Endothelial cell of umbilical vein (primary cell): ENCODE measurements at places on chromosomes 12 and 14. TPM values are rescaled to one million over a fixed set of nuclear protein-coding genes. Genes with fewer than 3 reads are reported as not detected.

NPAS3 gene
- total RNA-seq, result 0.13 and 0.65 TPM in 2 replicates

KRT2 gene
- total RNA-seq, result not detected in 2 replicates

DTX3 gene
- total RNA-seq, result 25.9 and 34.5 TPM in 2 replicates

KRT4 gene
- not detected in 2 replicates for total RNA-seq

CD163L1 gene
- total RNA-seq, result 7.5 and 10.7 TPM in 2 replicates

SMCO2 gene
- total RNA-seq, result 0.49 and 1.2 TPM in 2 replicates

EGLN3 gene
- total RNA-seq, result 0.14 and 0.20 TPM in 2 replicates

CLEC4C gene
- not detected in 2 replicates for total RNA-seq

HHIPL1 gene
- total RNA-seq, result 2.0 and 2.1 TPM in 2 replicates

GSG1 gene
- total RNA-seq, result not detected in 2 replicates

TBC1D30 gene
- 4.4 and 7.4 TPM in 2 replicates for total RNA-seq

DHH gene
- 3.3 and 3.9 TPM in 2 replicates for total RNA-seq

NTN4 gene
- total RNA-seq, result 105 and 120 TPM in 2 replicates

TUNAR gene
- total RNA-seq, result not detected in 2 replicates

CDCA3 gene
- total RNA-seq, result 44.3 and 44.8 TPM in 2 replicates

ABHD12B gene
- not detected in 2 replicates for total RNA-seq

ASIC1 gene
- total RNA-seq, result 0.53 and 0.55 TPM in 2 replicates

DACT1 gene
- 0.27 and 0.37 TPM in 2 replicates for total RNA-seq

PPP4R4 gene
- total RNA-seq, result not detected in 2 replicates

LTB4R gene
- 6.2 and 10.5 TPM in 2 replicates for total RNA-seq

KMT2D gene
- 106 and 120 TPM in 2 replicates for total RNA-seq

ASCL4 gene
- total RNA-seq, result not detected in 2 replicates

GLT8D2 gene
- 1.5 and 1.7 TPM in 2 replicates for total RNA-seq

GPR65 gene
- total RNA-seq, result 0.07 TPM in 1 of 2 replicates, not detected in the other

CCDC184 gene
- 0.18 TPM in 1 of 2 replicates, not detected in the other for total RNA-seq

PLEKHD1 gene
- not detected in 2 replicates for total RNA-seq

KRT82 gene
- not detected in 2 replicates for total RNA-seq

MUCL1 gene
- not detected in 2 replicates for total RNA-seq

KITLG gene
- 32.5 and 46.4 TPM in 2 replicates for total RNA-seq

LRRC10 gene
- not detected in 2 replicates for total RNA-seq

FNTB gene
- 21.0 and 24.5 TPM in 2 replicates for total RNA-seq

LPAR5 gene
- not detected in 2 replicates for total RNA-seq

LUM gene
- total RNA-seq, result 1.9 TPM in 1 of 2 replicates, not detected in the other

IAPP gene
- total RNA-seq, result not detected in 2 replicates

LTBR gene
- 84.1 and 102 TPM in 2 replicates for total RNA-seq

GABARAPL1 gene
- 59.4 and 69.0 TPM in 2 replicates for total RNA-seq

ANKRD33 gene
- total RNA-seq, result 0.95 and 1.2 TPM in 2 replicates

RFLNA gene
- total RNA-seq, result 3.4 and 19.7 TPM in 2 replicates

A2M gene
- 6.5 and 16.9 TPM in 2 replicates for total RNA-seq

FGF6 gene
- total RNA-seq, result not detected in 2 replicates

POLE2 gene
- total RNA-seq, result 16.4 and 18.3 TPM in 2 replicates

SOX5 gene
- 2.9 and 3.5 TPM in 2 replicates for total RNA-seq

HCAR2 gene
- not detected in 2 replicates for total RNA-seq

DNAJC22 gene
- 1.1 and 1.3 TPM in 2 replicates for total RNA-seq

RNASE3 gene
- not detected in 2 replicates for total RNA-seq

ASB2 gene
- total RNA-seq, result not detected in 2 replicates

CNTN1 gene
- total RNA-seq, result 0.07 TPM in 1 of 2 replicates, not detected in the other

SIX4 gene
- 4.7 and 7.5 TPM in 2 replicates for total RNA-seq

DPY19L2 gene
- 1.6 and 2.3 TPM in 2 replicates for total RNA-seq

KLRK1 gene
- total RNA-seq, result not detected in 2 replicates

IFT81 gene
- total RNA-seq, result 9.4 and 9.8 TPM in 2 replicates

FANCM gene
- 13.7 TPM in 2 replicates for total RNA-seq

HCFC2 gene
- 13.4 and 15.6 TPM in 2 replicates for total RNA-seq

RERGL gene
- total RNA-seq, result not detected in 2 replicates

GPRC5D gene
- not detected in 2 replicates for total RNA-seq

CLEC9A gene
- total RNA-seq, result not detected in 2 replicates

C3AR1 gene
- 0.21 and 0.22 TPM in 2 replicates for total RNA-seq

PRKAB1 gene
- 21.9 and 23.1 TPM in 2 replicates for total RNA-seq
